ENCODE measurements at places on chromosomes 1 and 21.
A peak's percentile ranks its signal among the peaks of the same experiment; 100 is the strongest.

DNA sequence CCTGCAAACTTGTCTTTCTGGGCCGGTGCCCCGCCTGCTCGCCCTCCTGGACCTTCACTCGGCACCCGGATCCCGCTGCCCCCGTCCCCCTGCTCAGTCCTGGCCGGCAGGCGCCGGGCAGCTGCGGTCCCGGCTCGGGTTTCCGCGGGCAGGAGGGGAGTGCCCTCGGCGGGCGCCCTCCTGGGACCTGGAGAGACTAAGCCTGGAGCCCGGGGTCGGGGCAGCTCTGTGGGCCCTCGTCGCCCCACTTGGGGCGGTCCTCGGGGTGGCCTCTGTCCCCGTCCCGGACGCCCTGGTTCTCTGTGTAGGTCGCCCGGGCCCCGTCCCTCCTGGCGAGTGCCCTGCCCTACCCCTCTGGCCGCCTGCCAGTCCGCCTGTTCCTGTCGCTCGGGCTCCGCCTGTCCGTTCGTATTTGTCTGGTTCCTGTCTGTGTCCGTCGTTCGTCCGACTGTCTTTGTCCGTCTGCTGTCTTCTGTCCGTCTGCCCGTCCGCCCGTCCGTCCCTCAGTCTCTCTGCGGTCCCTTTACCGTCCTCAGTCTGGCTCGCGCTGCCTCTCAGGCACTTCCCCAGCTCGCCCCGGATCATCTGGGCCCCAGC lies 490 bp downstream of the SERINC2 start:
- DNase-seq, result no peak

GRCh38 chr1:110687250-110687649 lies 12.5 kb upstream of the KCNA3 start:
- DNase-seq, result no peak

DNA sequence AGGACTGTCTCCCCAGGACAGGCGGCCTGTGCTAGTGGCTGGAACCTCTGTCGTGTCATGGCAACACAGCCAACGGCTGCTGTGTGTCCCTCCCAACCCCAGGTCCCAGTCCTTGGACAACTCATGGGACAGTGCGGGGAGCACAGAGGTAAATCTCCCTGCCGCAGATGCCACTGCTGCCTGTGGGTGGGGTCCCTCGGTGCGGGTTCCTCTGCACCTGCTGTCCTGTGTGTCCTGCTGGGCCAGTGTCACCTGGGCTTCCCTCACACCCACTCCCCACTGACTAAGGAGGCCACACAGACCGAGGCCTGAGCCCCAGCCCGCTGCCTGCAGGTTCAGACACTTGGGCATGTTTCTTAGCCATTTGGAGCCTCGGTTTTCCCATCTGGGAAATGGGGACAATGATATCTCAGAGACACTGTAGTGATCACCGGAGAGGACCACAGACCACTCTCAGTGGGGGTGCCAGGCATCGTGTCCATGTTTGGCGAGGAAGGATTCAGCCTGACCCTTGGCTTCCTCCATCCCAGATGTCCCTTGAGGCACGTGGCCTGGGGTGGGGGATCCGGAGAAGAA lies 96.5 kb downstream of the SIK1 start:
- no peak for DNase-seq

DNA sequence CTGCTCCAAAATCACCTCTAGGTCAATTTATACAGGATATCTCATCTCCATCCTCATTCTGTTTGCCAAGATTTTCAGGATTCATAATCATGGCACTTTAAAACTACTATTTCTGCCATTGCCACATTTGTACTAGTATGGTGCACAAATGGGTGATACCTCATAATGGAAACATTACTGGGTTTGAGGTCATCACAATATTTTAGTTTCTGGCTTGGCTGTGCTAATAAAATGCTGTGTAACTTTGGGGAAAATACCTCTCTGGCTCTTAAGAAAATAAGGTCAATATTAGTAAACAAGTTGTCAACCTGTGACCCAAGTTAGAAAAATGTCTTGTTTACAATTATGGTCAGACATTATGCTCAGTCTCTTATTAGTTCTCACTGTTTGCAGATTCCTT lies 4.7 kb upstream of the SLAMF7 start:
- no peak for DNase-seq

GRCh38 chr1:205798577-205798976 lies 14.4 kb downstream of the SLC41A1 start:
- no peak for DNase-seq

GRCh38 chr1:93753791-93754763 lies 72.4 kb upstream of the BCAR3 start:
- DNase-seq, result no peak

GRCh38 chr1:89855413-89856123 lies 34.7 kb downstream of the LRRC8D start:
- DNase-seq, result no peak

DNA sequence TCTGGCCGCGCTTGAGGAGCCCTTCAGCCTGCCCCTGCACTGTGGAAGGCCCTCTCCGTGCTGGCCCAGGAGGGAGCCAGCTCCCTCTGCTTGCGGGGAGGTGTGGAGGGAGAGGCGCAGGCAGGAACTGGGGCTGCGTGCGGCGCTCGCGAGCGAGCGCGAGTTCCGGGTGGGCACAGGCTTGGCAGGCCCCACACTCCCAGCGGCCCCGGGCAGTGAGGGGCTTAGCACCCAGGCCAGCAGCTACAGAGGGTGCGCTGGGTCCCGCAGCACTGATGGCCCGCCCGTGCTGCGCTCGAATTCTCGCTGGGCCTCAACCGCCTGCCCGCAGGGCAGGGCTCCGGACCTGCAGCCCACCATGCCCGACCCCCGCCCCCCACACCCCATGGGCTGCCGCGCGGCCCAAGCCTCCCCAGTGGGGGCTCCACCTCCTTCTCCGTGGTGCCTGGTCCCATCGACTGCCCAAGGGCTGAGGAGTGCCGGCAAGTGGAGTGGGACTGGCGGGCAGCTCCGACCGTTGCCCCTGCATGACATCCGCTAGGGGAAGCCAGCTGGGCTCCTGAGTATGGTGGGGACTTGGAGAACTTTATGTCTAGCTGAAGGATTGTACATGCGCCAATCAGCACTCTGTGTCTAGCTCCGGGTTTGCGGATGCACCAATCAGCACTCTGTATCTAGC lies 46.0 kb downstream of the COL24A1 start:
- no peak for DNase-seq

DNA sequence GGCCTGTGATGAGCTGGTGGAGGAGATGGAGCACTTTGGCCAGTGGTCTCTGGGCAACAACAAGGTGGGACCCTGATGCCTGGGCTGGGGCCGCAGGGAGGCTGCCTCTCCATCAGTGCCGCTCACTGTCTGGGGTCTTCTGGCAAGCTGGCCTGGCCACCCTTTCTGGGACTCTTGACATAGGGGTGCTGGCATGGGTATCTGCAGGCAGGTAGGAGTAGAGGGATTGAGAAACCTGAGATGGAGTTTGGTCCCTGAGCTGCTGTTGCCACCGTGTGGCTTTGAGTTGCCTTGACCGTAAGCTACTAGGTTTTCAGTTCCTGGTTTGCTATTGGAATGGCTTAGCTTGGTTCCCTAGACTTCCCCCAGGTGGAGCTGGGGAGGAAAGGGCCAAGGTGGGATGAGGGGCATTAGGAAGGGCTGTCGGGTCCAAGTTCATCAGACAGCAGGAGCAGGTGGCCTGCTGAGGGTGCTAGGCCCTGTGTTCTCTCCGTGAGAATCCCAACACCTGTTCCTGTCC lies 13.2 kb upstream of the MFN2 start:
- DNase-seq, result no peak

GRCh38 chr1:244322791-244323521 lies 128.8 kb downstream of the ADSS2 start:
- peak; percentile 18 for DNase-seq

DNA sequence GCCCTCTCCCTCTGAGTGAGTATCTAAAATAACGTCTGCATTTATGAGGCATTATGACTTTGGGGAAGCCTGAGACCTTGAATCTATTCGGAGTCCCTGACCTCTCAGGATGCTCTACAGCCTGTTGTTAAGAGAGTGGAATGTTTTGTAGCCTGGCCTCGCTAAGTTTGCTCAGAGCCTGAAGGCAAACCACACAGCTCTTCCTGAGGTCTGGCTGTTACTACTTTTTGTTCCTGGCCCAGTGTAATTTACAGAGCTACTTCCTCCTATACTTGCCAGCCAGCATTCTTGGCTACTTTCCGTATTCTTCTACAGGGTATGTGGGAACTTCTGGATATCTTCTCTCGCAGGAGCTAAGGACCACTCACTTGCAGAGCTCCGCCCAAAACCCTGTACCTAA lies 3.6 kb upstream of the ZMYM4 start:
- no peak for DNase-seq

DNA sequence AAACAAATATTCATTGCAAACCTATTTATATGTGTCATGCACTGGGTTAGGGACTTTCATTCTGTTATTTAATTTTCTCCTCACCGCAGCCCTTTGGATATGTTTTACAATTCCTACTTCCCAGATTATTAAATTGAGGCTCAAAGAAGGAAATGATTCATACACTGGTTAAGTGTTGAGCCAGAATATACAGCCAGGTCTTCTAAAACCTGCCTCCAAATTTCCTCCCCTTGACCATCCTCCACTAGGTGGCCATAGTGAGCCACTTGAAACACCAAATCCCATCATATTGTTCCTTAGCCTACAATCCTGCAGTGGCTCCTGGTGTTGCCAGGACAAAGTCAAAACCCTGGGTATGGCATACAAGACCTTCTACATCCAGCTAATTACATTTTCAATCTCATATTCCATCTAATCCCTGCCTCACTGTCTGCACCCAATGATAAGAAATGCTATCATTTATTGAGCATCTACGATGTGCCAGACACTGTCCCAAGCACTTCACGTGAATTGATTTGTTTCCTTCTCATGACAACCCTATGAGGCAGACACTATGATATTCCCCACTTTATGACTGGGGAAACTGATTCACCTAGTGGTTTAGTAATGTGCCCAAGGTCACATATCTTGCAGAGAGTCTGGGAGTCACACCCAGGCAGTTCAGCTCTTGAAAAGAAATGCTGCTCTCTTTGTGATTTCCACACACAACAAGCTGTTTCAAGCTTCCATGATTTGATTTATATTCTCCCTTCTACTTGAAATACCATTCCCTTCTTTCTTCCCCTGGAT lies 23.6 kb upstream of the KIRREL1 start:
- no peak for DNase-seq

GRCh38 chr1:203149188-203149840 lies 21.8 kb downstream of the ADORA1 start:
- DNase-seq, result no peak

GRCh38 chr1:67458663-67459062 lies 28.5 kb upstream of the SERBP1 start:
- no peak for DNase-seq

DNA sequence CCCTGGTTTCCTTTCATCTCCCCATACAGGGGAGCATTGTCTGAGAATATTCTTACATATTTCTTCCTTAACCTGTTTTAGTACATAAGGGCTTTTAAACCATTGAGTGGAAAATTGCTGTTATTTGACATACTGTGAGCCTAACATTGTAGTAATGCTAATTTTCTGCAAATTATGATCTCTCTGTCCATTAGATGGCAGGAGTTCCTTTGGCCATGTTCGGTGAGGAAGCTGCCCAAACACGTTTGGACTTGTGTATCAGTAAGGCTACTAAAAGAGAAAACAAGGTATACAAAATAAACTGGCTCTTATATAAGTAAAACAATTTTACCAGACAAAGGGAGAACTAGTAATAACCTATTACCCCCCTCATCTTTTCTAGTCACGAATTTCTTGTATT lies 29.2 kb downstream of the CDC7 start:
- no peak for DNase-seq

DNA sequence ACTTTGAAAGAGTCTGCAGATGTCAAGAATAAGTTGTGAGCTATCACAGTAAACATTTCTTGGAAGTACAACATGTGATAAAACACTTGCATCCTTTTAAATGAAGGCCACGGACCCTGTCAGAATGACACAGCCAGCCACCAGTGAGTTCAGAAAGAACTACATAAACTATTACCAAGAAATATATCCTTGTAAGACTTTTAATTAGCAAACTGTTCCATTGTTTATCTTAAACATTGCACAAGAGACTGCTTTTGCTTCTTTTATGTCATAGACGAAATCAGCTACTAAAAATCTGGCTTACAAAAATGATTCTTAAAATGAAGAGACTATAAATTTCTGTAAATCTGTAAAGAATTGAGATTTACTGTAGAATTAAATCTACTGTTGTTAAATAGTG lies 17.9 kb downstream of the LRRC7 start:
- no peak for DNase-seq

DNA sequence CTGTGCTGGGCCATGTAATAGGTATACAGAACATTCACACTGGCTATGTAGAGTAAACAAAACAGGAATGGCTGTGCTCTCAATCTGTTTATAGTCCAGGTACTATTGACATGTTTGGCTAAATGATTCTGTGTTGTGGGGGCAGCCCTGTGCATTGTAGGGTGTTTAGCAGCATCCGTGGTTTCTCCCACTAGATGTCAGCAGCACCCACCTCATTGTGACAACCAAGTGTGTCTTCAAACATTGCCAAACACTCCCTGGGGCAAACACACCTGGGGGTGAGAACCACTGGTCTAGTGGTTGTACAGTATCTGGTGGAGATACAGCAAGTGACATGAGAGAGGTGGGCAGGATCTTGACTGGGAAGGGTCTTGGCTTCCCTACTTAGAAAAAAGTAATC lies 80.4 kb upstream of the SPATA6 start:
- DNase-seq, result no peak

DNA sequence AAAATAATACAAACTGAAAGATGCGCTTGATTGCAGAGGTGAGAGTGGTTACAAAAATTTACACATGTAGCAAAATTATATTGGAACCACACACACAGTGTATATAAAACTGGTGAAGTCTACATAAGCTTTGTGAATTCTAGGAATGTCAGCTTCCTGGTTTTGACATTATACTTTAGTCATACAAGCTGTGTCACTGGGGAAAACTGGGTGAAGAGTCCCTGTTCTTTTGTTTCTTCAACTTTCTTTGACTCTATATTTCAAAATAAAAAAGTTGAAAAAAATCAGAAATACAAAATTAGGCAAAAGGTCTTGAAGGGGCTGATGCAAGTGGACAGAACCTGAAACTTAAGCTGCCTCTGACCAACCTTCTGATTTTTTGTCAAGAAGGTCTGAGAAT lies 3.0 kb downstream of the C1QC start:
- DNase-seq, result no peak

- no peak for DNase-seq
Measured at GRCh38 chr21:14876524-14876840, 188.3 kb downstream of the NRIP1 start.

DNA sequence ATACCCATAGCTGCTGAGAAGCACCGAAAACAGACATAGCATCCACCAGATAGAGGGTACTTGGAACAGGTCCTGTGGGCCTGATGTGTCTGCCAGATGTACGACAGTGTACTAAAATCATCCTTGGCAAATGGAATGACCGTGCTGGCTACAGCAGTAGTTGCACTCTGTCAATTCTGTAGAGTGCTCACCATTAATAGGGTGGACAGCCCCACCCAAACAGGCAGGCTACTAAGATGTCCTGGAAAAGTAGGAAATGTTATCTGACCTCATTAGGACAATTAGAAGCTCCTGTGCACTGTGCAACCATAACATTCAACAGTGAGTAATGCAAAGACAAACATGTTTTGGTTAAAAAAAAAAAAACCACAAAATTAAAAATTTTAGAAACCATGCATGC lies 106.2 kb downstream of the PTPN14 start:
- no peak for DNase-seq

All from stimulated activated CD8-positive, alpha-beta memory T cell treated with anti-CD3 and anti-CD28 coated beads, Interleukin-4, amount 100 ng/mL, for 4 hours (primary cell).